GM03348 (cell line): ENCODE measurements at places on chromosomes 12 and 14.

DNA sequence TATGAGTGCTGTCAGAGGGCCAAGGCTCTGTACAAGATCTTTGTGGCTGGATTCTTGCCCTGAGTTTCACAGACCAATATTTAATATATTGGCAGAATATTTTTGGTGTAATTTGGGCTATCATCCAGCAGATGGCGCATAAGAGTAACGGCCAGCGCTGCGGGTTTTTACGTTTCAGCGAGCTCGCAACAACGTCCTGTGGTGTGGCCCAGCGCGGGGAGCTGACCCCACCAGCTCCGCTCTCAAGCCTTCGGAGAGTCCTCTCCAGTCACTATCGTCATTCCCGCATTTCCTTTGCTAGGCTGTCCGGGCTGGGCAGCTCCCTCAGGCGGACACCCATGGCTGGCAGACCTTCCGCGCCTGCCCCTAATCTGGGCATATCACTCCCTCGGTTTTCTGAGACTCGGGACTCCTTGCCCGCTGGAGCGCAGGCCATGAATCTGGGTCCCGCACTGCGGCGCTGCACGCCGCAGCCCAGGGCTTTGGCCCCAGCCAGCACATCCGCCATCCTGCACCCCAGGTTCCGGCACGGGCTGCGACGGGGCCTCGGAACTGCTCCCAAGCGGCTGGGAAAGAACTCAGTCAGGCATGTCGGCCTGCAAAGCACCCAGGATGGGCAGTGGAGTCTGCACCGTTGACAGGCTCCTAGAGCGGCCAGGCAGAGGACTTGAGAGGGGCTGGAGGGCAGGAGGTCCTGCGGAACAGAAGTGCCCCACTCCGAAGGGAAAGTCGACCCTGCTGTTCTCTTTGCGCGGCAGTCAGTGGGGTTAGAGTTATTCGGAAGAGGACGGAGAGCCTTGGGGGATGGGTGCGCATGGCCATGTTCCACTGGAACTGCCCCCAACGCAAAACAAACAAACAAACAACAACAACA, 18.4 kb downstream of the OLR1 start:
- peak; percentile 80 for DNase-seq

GRCh38 chr14:84533791-84534190, 996.2 kb upstream of the FLRT2 start:
- DNase-seq, result no peak

DNA sequence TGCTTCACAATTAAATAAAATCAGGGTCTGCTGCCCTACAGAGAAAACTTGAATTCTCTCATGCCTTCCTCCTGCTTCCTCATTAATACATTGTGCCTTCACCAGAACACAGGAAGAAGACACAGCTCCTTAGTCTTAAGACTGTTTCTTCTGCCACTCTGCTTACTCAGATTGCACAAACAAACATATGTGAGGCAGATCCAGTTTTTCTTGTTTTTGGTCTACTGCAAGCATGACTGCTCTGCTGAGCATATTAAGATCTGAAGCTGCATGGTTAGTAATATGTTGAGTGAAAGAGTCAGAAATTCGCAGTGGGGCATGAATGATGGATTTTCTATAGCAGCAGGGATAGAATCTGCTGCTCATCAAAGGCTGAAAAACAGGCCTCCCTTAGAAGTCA, 321.1 kb upstream of the STXBP6 start:
- DNase-seq, result no peak

DNA sequence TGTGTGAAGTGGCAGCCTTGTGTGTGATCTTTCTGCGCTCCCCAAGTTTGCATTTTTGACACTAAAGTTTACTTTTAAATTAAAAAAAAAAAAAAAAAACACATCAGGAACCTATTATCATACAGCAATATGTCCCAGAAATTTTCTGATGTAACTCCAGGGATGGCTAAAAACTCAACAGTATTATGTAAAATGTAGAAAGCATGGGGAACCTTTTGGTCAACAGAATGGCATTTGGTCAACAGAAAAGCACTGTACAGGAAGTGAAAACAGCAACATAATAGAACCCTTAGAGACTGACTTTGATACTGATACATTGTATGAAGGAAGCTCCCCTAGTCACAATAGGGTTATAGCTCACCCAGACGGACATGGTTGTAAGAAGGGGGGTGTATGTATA, 224.3 kb downstream of the ITPR2 start:
- DNase-seq, result peak; percentile 24

GRCh38 chr14:101959277-101959676, 5.1 kb upstream of the DYNC1H1 start:
- no peak for DNase-seq

- peak; percentile 83 for DNase-seq
These were observed 77.0 kb downstream of the RBM19 start for GRCh38 chr12:113889076-113889475.

DNA sequence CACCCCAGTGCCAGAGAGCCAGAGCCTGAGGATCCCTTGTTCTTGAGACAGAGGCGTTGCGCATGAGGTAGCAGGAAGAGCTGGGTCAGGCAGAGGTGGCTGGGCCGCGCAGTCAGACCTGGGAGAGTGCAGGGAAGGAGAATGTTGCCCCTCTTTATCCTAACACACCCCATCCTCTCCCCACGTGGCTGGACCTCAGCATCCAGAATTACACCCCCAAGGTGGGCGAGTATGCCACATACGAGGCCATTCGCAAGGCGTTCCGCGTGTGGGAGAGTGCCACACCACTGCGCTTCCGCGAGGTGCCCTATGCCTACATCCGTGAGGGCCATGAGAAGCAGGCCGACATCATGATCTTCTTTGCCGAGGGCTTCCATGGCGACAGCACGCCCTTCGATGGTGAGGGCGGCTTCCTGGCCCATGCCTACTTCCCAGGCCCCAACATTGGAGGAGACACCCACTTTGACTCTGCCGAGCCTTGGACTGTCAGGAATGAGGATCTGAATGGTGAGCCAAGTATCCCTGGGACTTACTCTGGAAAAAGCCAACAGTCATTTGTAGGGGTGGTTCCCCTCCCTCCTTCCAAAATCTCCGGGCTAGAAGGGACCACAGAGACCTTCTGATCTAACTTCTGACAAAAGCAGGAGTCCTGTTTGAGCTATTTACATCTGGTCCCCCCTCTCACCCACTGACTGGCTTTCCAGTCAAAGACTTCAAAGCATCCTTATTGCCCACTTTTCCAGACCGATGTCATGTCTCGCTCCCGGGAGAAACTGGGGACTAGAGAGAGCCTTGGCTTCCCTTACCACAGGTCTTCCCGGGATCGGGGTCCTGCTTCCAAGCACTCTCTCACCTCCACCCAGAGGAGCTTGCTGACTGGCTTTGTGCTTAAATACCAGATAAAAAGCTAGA, 6.1 kb downstream of the MMP14 start:
- no peak for DNase-seq

GRCh38 chr14:54472315-54472714, 16.5 kb downstream of the GMFB start:
- no peak for DNase-seq

DNA sequence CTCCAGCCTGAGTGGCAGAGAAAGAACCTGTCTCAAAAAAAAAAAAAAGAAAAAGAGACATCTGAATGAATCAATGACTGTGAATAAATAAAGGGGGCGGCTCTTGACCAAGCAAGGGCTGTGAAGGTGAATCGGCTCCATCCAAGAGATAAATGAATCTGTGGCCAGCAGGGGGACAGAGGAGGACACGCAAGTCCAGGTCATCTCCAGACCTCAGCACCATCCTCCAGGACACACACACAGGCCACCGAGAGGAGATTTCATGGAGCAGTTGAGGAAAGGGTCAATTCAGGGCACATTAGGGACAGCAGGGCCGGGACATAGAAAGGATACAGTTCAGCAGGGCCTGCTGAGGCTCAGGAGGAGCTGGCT, 21.6 kb downstream of the TRPV4 start:
- DNase-seq, result no peak

- no peak for DNase-seq
These were observed 51.5 kb downstream of the TMPRSS12 start for GRCh38 chr12:50894241-50894640.

DNA sequence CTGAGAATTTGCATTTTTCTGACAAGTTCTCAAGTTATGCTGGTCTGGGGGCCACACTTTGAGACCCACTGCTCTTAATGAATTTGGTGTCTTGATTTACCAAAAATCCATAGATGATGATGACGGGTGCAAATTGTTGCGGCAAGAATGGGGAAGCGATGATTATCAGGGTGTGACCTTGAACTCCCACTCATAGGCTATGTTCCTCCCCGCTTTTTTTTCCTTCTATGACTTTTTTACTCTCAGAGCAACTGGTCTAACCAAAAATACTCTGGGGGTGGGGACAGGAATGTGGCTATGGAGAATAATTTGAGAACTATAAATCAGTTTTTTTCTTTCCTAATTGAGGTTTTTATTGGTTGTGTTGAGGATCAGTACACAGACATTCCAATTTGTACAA, 83.6 kb downstream of the PPFIBP1 start:
- peak; percentile 37 for DNase-seq

GRCh38 chr12:117134059-117134458, 34.8 kb upstream of the TESC start:
- DNase-seq, result no peak

DNA sequence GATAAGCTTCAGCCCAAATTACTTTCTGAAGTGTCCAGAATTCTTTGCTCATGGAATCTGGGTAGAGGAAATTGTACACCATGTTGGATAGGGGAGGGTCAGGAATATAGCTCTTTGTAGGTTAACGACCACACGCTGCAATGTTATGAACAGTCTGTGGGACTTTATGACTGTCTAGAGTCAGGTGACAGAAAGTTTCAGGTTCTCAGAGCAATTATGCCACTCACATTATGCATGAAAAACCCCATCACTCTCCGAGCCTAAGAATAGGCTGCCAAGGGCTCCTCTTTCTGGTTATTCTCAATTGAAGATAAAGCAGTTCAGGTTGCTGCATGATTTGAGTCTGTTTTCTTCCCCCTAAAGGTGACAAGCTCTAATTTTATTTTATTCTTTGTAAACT, 430.9 kb downstream of the ATP23 start:
- DNase-seq, result no peak

- no peak for DNase-seq
These were observed 2.1 kb downstream of the AKAP6 start for GRCh38 chr14:32331206-32331605.

GRCh38 chr14:101220921-101221510, 317.5 kb upstream of the RTL1 start:
- no peak for DNase-seq

DNA sequence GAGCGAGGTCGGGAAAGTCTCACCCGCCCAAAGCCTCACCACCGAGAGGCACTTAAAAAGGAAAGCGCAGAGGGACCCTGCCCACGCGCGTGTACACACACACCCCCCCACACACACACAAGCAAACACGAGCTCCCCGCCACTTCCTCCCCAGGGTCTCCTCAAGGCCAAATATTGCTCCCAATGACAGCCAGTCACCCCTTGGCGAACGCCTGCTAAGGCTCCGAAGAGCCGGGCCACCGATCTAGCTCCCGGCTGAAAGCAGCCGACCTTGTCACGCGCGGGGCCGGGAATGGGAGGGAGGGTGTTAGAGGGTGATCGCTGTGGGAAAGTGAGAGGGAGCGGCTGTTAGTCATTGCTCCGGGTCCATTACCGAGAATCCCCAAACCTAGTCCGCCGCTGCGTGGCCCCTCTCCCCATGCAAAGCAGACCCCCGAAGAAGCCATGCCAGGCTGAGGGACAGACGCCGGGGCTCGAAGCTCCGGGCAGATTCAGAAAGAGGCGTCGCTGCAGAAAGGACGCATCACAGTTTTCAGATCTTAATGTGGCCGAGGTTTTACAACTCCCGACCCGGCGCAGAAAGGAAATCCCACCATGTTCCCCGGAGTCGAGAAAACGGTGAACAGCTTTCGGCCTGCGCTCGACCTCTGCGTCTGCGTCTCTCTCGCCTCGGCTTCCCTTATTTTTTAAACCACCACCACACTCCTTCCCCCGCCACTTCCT, 2.6 kb downstream of the BMP4 start:
- DNase-seq, result peak; percentile 54

- DNase-seq, result no peak
These were observed 28.1 kb downstream of the GAS2L3 start for GRCh38 chr12:100601626-100602025.

GRCh38 chr14:75570797-75571196, 7.6 kb upstream of the FLVCR2 start:
- DNase-seq, result no peak

DNA sequence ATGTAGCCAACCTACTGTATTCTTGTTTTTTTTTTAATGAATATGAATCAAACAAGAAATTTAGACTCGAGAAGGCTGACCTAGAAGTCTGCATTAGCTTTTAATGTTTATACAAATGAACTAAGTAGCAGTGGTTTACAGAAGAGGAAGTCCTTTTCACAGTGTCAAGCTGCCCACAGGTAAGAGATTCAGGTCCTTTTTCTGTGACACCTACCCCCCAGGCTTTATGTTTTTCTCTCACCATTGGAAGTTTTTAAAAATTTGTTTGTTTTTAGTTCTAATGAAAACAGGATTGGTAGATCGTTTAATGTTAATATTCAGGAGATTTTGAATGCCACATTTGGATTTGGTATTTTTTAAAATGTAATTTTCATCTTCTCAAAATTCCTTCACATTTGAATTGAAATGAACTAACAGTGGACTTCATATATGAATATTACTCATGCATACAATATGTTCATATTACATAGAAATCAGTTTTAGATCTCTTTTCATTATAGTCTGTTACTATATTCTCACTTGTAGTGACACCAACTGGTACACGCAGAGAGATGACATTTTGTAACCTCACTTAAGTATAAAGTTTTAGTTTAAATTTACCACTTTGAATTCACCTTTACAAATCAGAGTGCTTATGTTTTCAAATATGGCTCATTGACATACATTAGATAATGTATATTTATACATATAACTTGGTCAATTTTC, 29.7 kb downstream of the ATF7IP start:
- DNase-seq, result no peak

GRCh38 chr14:93034671-93034994, 81.1 kb downstream of the ITPK1 start:
- no peak for DNase-seq

DNA sequence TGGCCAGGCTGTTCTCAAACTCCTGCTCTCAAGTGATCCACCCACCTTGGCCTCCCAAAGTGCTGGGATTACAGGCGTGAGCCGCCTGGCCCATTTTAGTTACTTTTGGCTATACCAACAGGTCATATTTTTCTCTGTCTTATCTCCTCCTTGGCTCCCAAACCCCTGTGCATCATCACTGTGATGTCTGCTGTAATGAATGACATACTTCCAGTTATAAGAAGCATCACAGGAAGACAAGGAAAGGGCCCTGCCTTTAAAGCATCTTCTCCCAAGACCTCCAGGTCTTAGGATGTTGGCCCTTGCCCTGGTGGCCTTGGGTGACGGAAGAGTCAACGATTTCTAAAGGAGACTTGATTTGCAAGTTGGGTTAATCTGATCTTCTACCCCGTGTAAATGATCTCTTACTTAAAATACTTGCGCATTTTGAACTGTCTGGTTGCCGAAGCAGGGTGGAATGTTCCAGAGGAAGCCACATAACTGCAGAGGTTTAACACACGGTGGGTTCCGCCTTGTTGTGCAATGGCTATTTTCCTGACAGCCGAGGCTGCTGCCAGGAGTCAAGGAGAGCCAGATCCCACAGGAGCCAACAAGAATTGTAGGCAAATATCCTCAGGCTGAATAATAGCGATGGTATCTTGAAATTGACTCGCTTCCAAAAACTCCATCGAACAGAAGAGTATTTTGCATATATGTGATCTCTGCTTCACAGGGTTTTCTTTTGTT, 55.7 kb upstream of the PLXNC1 start:
- no peak for DNase-seq
